Activated CD8-positive, alpha-beta memory T cell treated with anti-CD3 and anti-CD28 coated beads for 48 hours (primary cell): ENCODE measurements at places on chromosomes 12 and 14.

DNA sequence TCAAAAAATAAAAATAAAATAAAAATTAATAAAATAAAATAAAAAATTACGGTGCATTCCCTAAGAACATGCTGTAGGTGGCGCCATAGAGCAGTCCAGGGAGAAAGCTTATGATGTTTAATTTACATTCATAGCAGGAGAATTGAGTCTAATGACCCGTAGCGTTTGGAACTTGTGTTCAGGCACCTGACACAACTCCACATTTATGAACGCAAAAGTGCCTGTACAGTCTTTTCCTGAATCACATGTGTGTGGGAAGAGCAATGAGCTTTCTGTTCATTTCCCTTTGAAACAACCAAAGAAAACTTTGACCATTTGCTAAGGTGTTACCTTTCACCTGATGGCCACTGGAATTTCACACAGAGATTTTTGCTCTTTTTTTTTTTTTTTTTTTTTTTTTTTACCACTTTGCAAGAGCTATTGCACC lies 60.6 kb upstream of the KCNA1 start:
- DNase-seq: no peak

DNA sequence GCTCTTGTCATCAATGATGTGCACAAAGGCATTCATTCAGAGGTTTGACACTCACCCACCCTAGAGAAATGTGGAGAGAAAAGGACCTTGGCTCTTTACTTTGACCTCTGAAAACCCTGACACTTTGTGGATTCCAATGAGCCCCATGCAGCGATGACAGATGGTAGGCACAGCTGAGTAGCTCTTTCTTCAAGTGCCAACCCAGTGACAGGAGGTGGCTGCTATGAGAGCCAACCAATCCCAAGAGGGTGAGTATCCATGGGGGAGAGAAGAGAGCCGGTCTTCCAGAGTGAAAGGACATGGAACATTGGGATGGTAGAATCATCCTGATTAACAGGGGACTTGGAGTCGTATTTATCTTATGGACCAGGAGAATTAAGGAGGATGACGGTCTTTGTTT lies 17.8 kb downstream of the SLC8A3 start:
- DNase-seq: no peak

DNA sequence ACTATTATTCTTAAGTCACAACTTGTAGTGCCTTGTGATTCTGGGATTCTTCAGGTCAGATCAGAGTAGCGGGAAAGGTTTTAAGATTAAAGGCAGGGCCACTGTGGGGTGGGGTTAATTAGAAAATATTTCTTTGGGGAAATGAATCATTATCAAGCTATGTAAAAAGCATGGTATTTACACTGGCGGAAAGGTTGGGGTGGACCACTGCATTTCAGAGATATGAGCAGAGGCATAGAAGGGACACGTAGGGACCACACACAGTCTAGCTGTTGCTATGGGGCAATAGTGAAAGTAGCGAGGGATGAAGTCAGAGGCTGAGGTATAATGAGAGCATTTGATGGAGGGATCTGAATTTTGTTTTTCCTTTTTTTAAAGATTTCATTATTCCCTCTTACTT lies 31.7 kb upstream of the KCNH3 start:
- DNase-seq: no peak

DNA sequence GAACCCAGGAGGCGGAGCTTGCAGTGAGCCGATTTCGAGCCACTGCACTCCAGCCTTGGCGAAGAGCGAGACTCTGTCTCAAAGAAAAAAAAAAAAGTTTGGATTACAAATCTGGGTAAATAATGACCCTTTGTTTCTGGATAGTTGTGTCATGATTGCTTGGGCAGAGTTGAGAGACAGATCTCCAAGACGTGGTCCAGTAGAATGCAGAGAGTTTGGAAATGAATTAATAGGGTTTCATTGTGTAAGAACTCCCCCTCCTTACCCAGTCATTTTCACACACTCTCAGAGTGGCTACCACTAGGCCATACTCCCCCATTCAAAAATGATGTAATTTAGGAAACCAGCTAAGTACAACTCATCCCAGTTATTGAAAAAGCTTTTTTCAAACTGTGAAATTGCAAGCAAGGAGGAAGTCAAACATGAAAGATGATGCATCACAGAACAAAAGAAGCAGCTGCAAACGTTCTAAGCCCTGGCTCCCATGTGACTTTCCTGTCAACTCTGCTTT lies 1331.9 kb downstream of the AACS start:
- DNase-seq: no peak

GRCh38 chr14:24874514-24875202 lies 175.3 kb downstream of the STXBP6 start:
- no peak for DNase-seq

DNA sequence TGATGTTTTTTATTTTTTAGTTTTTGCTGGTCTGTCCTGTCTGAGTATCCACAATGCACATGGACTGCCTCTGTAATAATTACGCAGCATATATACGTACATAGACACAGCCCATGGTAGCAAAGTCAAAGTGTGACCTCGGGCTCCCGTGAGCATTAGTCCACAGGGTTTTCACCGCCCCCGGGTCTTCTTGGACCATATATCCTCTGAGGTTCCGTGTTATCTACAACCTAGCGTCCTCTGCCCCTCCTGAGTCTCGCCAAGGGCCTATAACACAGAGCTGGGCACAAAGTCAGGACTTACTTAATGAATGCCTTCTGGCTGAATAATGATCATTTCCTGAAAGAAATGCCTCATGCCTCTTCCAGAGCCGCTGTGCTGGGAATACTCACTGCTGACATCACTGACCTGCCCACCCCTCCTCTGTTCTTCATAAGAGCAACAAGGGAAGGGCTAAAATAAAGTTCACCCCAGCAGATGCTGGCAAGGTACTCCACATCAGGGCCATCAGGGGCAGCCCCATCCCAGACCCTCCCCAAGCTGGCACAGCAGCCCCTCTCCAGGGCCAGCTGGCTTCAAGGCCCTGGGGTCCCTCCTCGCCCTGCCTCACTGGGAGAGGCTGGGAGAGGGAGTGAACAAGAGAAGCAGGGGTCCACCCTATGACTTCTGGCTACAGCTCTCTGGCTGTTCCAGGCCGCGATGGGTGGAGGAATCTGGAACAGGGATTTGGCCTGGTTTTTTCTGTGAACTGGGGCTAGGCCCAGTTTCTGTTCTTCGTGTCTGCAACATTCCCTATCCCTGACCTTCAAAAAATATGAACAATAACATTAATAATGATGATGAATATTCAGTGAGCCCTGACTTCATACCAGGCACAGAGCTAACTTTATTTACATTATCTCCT lies 7.9 kb downstream of the HDAC7 start:
- DNase-seq: no peak

DNA sequence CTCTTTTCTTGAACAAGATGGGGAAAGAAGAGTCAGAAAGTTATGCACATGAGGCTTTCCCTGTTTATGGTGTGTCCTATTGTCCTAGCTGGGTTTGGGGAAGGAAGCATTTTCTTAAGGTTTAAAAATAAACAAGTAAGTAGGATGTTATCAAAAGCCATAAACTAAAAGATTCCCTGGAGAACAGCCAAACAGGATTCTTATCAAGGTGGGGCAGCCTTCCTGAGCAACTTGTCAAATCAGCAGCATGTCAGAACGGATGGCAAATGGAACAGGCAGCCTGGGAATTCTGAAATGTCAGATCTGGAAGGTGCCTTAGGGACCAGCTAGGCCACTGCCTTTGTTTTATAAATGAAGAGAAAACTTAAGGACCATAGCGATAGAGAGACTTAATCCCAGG lies 152.2 kb upstream of the RGS6 start:
- no peak for DNase-seq

GRCh38 chr14:73759714-73760597 lies 45.8 kb upstream of the PNMA1 start:
- DNase-seq: peak; percentile 95

DNA sequence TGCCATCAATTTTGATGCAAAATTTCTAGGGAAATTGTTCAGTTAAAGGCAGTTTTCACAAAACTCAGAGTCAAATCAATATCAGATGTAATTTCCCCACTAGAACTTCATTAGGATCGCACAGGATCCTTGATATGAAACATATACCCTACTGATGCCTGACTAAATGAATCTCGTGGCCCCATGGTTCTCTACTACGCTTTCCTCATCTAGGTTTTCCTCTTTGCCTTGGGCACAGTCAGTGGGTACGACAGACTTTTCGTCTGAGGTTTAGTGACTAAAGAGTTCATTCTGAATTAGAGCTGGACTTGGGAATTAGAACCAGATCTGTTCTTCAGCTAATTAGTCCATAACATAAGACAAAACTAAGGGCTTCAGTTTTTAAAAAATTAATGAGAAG lies 42.5 kb upstream of the GNPNAT1 start:
- DNase-seq: no peak

- no peak for DNase-seq
Observed at GRCh38 chr14:57530571-57530970, 36.9 kb upstream of the CCDC198 start.

DNA sequence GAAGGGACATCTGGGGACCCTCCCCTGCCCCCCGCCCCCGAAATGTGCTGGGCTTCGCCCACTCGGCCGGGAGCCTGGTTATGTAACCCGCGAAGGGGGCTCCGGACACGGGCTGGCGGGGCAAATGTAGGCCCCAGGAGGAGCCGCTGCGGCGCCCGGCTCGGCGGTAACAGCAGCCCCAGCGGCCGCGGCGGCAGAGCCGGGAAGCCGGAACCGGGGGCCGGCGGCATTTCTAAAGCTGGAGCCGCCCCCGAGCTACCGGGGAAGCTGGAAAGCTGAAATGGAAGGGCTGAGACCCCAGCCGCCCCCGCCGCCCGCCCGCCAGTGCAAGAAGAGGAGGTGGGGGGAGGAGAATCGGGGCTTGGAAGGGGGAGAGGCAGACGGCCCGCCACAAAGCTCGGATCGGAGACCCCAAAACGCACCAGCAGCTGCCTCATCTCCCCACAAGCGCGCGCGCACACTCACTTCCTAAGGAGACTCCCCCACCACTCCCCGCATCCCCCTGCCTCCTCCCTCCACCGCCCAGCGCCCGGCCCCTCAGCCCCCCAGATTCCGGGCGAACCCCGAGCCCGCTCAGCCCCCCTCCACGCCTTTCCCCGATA lies 1.5 kb downstream of the KDM2B start:
- peak; percentile 31 for DNase-seq

GRCh38 chr14:60301685-60302084 lies 52.7 kb downstream of the PPM1A start:
- no peak for DNase-seq

GRCh38 chr14:98008381-98009113 lies 1211.4 kb downstream of the VRK1 start:
- DNase-seq: no peak

- DNase-seq: no peak
Observed at GRCh38 chr14:44271637-44272036, 235.4 kb downstream of the FSCB start.

GRCh38 chr12:103913100-103913499 lies 17.1 kb upstream of the HSP90B1 start:
- DNase-seq: no peak

- no peak for DNase-seq
Observed at GRCh38 chr12:85627584-85627983, 208.6 kb downstream of the RASSF9 start.

DNA sequence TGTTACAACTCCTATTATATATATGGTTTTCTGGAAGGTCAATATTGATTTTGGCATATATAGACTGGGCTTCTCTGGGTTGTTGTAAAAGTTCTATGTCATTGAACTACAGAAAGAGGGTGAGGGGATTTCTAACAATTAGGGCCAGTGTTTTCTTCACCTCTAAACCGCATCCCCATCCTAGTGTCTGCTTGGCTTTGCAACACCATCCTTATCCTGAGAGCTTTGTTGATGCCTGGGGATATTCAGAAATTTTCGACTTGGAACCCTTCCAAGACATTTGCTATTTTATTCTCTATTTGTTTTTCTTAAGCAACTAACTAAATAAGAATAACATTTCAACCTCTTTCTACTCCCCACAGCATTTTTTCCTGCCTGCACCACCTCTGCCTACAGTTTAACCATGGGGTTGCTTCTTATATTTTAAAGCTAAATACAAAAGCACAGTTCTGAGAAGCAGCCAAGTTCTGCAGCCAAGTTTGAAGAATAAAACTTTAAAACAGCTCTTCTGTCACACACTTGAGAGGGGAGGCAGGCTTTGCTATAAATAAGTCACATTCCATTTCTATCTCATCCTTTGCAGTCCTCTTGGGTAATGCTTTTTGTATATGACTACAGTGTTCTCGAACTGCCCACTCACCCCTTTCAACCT lies 53.4 kb downstream of the RGS6 start:
- DNase-seq: no peak

DNA sequence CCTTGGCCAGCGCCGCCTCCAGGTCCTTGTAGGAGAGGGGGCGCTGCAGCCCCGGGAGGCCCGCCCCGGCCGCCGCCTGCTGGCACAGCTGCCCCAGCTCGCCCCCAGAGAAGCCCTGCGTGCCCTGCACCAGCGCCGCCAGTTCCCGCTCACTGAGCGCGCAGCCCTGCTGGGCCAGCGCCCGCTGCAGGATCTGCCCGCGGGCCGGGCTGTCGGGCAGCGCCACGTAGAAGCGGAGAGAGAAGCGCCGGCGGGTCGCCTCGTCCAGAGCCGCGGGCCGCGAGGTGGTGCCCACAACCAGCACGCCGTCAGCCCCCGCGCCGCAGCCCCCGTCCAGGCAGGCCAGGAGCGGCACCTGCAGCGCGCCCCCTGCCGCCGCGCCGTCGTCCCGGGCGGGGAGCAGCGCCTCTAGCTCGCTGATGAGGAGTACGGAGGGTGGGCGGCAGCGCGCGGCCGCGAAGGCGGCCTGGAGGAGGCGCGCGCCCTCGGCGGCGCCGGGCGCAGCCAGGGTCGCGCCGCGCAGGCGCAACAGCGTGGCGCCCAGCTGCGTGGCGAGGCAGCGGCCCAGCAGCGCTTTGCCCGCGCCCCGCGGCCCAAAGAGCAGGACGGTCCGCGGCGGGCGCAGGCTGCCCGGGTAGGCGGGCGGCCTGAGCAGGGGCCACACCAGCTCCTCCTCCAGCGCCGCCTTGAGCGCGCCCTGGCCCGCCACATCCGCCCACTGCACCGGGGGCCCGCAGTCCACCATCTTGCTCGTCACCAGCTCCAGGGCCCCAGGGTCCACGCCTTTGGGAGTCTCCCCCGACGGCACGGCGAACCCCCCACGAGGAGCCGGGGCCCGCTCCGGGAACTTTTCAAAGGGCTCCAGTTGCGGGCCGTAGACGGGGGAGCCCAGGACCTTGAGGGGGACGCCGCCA lies 27.7 kb downstream of the FIGNL2 start:
- peak; percentile 67 for DNase-seq

GRCh38 chr12:92552412-92553108 lies 150.2 kb upstream of the PLEKHG7 start:
- DNase-seq: no peak
